ENCODE measurements at places on chromosomes 3 and 15.

DNA sequence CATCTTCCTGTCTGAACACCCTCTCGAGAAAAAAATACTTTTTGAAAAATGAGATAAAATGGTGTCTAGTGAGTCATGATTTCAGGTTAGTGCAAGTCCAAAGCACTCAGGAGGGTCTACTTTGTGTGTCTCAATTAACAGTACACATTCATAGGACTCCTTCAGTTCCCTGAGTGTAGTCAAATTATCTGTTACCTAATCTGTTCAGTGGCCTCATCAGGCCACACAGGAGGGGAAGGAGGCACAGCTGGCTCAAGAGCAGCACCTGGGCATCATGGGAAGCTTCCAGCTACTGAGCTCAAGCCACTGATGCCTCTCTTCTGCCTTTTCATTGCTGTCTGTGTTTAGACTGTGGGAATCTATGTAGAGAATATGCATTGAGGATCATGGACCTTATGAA is 341.4 kb upstream of the SGO1 start:
- DNase-seq = no peak

DNA sequence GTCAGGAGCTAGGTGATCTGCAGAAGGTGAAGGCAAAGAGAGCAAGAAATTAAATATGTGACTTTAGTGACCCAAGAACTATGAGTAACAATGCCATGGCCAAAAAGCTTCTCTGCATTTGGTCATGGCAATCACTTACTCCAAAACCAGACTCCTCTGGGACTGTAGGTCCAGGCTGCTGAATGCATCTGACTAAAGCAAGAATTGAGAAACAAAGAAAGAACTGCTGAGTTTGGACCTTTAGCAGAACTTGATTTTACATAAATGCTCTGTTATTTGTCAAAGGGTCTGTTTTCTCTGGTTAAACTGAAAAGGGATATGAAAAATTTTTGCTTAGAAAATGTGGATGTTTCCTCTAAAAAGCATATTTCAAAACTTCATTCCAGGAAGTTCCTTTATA is 1102.2 kb downstream of the IGSF11 start:
- no peak for DNase-seq

GRCh38 chr3:146640955-146641867 is 36.1 kb upstream of the PLSCR5 start:
- peak; percentile 61 for DNase-seq

DNA sequence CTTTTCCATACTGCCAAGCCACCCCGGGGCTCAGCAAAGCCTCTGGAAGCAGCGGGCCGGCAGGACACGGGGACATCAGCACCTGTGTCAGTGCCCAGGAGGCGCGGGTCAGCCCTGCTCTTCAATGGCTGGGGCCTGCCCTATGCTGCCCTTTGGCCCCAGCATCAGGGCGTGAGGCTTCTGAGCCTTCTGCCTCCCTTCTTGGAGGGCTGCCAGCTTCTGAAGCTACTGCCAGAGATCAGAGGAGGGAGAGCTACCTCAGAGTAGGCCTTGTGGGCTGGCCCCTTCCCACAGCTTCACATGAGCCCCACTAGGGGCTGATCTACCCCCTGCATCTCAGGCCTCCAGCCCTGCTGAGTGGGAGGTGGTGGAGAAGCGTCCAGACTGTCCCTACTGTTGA is 13.0 kb upstream of the TMEM115 start:
- no peak for DNase-seq

DNA sequence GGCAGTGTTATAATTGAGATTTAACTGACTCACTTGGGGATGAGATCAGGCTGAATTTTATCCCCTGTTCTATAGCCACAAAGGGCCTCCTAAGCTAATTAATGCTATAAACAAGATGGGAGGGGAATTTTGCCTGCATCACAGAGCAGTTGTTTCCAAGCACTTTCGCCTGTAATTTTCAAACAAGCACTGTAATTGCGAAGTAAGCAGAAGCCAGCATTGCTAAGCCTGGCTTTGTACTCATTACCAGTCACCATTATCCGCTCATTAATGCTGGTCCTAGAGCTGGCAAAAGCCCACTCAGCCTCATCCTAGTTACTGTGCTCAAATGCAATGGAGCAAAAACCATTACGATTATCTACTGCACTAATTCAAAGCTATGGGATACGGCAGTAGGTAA is 356.6 kb upstream of the UBE2E2 start:
- no peak for DNase-seq

DNA sequence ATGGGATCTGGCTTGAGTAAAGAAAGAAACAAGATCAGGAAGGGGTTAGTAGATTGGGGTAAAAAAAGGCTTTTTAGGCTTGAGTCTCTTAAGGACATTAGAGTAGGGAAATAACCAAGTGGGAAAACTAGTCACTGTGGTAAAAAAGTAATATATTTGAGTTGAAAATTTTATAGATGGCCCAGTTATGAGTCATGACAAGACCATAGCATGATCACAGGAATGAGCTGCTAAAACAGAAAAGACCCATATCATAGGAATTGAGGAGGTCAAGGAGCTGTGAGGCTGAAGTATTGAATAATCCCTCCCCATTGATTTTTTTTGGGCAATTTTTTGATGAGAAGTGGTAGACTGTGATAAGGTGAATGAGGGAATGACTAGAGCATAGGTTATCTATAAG is 69.2 kb upstream of the TBC1D5 start:
- no peak for DNase-seq

DNA sequence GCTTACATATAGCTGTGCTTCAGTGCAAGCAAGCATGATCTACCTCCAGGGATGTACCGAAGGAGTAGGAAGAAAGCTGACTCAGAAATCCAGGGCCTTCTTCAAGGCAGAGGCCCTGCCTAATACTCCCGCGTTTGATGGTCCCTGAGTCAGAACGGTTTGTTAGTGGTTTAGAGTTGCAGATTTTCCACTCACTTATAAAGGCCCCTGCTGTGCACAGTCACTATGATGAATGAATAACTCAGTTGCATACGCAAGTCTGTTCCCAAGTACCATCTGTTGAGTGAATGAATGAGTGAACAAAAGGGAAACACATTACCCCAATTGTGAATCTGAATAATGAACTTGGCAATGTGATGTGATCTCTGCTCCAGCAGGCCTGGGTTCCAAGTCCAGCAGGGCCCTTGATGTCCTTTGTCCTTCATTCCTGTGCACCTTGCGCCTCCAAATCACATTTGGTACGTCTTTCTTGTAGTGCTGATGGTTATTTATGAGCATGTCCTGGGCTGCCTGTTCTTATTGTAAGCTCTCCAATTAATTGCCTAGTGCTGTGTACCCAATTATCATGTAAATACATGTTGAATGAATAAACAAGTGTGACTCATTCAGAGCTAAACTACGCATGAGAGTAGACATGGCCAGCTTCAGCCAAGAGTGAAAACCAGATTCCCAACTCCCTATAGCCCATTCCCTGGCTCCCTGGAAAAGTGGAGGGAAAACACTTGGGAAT is 85.3 kb upstream of the LIMD1 start:
- peak; percentile 20 for DNase-seq

GRCh38 chr15:27817258-27817657 is 281.9 kb downstream of the OCA2 start:
- DNase-seq = no peak

- peak; percentile 63 for DNase-seq
Observed at GRCh38 chr15:52100807-52101442, 11.7 kb downstream of the BCL2L10 start.

GRCh38 chr3:33488683-33489082 is 48.5 kb upstream of the UBP1 start:
- DNase-seq = no peak

GRCh38 chr3:10855083-10855870 is 39.2 kb downstream of the SLC6A11 start:
- no peak for DNase-seq

DNA sequence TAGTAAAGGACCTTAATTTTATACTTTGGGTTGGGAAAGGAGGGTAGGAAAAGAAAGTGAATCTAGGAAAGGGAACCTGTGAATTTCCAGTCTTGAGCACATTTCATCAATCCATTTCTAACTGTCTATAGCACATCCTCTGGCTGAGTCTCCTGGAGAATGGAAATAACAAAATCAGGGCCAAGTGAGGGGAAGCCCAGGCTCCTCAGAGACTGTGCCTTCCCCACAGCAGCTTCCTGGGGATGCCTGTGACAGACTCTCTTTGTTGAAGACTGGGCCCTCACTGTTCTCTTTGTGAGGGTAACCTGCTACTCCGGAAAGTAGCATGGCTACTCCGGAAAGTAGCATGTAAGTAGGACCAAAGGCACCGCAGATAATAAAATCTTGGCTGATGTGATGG is 22.6 kb upstream of the CSPG5 start:
- DNase-seq = no peak

- DNase-seq = peak; percentile 65
Observed at GRCh38 chr3:32780735-32781210, 37.0 kb upstream of the TRIM71 start.

DNA sequence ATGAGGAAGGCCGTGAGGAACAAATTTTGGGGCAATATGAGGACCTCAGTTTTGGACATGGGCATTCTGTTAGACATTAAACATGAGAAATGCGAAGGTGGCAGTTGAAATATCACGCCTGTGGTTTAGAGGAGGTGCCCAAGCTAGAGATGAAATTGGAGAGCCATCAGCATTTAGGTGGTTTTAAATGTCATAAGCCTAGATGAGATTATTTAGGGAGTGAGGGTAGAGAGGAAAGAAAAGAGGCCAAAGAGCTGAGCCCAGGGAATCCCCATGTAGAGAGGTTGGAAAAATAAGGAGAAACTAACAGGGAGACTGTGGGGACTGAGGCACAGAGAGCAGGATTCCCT is 14.9 kb downstream of the RTP1 start:
- no peak for DNase-seq

GRCh38 chr15:36278219-36278618 is 301.2 kb upstream of the CDIN1 start:
- peak; percentile 32 for DNase-seq

- no peak for DNase-seq
Observed at GRCh38 chr3:22360970-22361369, 610.0 kb upstream of the ZNF385D start.

DNA sequence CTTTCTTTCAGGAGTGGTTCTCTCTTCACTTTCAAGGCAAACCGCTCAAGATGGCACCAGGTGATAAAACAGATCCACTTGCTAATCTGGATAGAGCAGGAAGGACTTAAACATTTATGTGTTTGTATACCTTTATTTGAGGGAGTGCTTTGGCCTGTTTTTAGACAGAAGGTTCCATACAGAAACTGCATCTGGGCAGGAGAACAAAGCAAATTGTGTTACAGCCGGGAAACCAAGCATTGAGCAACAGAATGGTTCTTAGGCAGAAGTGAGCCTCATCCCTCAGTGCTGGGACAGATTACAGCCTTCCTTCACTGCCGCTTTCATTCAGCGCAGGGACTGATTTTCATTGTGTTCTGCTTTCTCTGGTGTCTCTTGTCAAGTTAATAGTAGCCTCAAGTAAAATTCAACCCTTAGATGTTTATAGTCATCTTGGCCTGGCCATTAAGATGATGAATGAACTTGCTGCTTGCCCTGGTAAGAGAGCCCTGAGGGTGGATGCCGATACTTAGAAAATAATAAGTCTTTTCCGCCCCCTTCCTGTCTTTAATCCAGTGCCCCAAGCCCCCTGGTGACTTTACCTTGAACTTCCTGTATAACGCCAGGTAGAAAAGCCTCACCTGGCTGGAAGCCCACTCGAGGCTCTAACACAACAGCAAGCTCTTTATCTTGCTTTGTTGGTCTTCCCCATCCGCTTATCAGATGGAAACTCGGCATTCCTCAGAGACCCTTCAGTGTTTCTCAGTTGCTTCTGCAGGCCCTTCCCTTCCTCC is 168.0 kb upstream of the CTDSPL start:
- no peak for DNase-seq

DNA sequence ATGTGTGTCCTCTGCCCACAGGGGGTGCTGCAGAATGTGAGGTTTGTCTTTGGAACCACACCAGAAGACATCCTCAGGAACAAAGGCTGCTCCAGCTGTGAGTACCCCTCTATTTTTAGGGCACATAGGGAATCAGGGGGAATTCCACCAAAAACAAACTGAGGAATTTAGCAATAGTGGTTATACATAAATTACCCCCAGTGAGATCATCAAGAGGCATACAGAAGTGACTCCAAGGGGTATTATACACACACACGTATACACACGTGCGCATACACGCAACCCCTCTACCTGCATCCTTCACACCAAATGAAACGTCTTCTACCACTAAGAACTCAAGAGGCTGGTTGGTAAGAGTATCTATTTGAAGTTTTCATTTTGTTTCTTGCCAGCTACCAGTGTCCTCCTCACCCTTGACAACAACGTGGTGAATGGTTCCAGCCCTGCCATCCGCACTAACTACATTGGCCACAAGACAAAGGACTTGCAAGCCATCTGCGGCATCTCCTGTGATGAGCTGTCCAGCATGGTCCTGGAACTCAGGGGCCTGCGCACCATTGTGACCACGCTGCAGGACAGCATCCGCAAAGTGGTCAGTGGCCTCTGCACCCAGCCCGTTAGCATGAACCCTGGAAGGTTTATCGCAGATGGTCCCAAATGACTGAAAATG is 2.9 kb downstream of the THBS1 start:
- peak; percentile 17 for DNase-seq

GRCh38 chr3:161050935-161051334 is 54.2 kb downstream of the B3GALNT1 start:
- DNase-seq = no peak

GRCh38 chr3:10697918-10698317 is 118.1 kb upstream of the SLC6A11 start:
- DNase-seq = no peak

- peak; percentile 40 for DNase-seq
Observed at GRCh38 chr3:46695177-46695961, 1.9 kb upstream of the ALS2CL start.

- DNase-seq = no peak
Observed at GRCh38 chr3:9142362-9142761, 107.1 kb downstream of the SRGAP3 start.

DNA sequence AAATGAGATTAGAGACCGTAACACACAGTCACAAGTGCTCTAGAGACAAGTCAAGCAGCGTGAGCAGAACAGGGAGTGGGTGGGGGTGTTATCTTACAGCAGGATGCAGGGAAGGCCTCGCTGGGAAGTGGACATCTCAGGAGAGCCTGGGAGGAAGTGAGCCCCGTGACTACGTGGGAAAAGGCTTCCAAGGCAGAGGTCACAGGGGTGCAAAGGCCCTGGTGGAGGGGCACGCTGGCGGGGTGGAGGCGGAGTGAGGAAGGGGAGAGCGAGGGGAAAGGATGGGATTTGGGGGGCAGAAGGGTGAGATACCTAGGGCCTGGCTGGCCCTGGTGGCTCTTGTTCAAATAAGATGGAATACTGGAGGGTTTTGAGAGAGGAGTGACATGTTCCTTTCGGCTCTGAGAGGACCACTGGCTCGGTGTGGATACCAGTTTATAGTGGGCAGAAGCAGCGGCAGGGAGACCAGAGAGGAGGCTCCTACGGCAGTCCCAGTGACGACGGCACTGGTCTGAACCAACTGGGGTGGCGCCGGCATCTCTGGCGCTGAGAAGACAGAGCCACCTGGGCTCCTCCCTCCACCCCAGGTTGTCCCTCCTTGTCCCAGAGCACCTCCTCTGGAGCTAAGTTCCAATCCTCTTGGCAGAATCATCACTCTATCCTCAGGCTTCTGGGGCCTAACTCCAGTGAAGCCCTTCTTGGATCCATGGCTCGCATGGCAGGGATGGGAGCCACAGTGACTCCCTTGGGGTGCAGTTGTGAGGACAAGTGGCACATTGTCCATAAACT is 266.2 kb upstream of the LYSMD4 start:
- no peak for DNase-seq

All from A549 (cell line).